ENCODE measurements at places on chromosomes 7 and 10.

DNA sequence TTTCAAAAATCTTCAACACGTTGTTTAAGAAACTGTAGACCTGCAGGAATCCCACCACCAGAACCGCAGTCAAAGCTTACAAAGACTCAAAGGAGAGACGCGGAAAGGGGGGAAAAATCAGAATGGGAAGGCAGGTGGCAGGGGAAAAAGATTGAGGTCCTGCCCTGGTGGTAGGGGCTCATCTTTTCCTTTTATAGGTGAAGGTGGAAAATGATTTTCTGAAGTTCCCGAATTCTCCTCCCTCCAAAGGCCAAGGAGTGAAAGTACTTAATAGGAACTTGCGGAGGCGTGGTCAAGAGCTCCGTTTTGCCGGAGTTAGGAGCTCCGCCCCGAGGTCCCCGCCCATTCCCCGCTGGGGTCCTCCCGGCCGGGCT, 724 bp downstream of the BBIP1 start:
- DNase-seq, result peak; percentile 91

- DNase-seq, result no peak
These were observed 20.5 kb downstream of the GRID1 start for GRCh38 chr10:86345859-86346798.

- no peak for DNase-seq
These were observed 87.4 kb downstream of the ZFAND4 start for GRCh38 chr10:45585131-45585530.

DNA sequence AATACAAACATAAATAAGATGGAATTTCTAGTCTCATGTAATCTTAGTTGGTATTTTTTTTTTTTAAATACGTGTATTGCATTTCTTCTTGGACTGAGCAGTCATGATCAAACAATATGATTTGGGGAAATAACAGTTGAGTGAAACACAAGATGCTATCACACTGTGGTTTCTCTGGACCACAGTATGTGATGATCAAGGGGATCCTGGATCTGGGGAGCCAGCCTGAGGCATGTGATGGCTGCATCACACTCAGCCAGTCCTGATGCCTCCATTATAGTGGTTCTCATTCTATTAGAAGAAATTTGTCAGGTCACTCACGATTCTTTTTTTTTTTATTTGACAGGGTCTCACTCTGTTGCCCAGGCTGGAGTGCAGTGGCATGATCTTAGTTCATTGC, 495.9 kb upstream of the POT1 start:
- DNase-seq, result no peak

GRCh38 chr7:945147-945555, 9.3 kb downstream of the ADAP1 start:
- no peak for DNase-seq

GRCh38 chr10:110305767-110306451, 1.2 kb upstream of the SMNDC1 start:
- DNase-seq, result peak; percentile 95

DNA sequence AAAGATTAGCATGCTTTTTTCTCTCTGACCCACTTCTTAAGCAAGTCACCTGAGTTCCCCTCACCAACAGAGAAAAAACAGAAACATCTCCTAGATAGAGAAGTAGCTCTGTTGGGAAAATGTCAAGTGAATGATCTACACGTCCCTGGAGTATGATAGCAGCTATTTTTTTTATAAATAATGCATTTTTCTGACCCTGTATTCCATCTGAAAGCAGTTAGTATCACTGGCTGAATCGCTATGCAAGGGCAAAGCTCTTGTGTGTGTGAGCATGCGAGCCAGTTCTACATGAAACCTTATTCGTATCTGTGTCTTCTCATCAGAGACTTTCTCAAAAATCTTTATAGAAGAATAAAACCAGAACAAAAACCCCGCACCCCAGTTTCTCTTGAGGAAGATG, 8.2 kb downstream of the ANKMY2 start:
- no peak for DNase-seq

GRCh38 chr7:2809903-2810625, 34.0 kb downstream of the GNA12 start:
- no peak for DNase-seq

DNA sequence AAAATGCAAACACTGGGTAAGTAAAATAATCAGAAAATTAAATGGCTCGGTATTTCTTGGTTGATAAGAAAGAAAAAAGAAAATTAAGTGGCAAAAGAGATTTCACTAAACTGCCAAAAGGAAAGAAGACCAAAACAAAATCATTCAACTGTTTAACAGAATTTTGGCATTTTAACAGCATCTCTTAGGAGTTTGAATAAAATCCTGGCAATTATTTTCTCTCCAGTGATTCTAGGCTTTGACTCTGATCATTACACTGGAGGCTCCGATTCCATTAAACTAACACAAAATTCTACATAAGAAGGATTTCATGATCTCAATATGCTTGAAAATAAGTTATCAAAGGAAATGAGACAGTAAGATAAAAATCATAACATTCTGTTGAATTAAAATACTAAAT, 62.3 kb downstream of the ARHGAP21 start:
- DNase-seq, result no peak

GRCh38 chr10:33900596-33900995, 566.1 kb upstream of the NRP1 start:
- no peak for DNase-seq

- no peak for DNase-seq
These were observed 31.0 kb downstream of the PPIF start for GRCh38 chr10:79378383-79378646.

GRCh38 chr10:73634421-73634820, 6.9 kb downstream of the MYOZ1 start:
- DNase-seq, result no peak

GRCh38 chr10:386771-387592, 251.7 kb downstream of the ZMYND11 start:
- DNase-seq, result no peak
